ENCODE measurements at places on chromosomes 5 and 9. TPM values are rescaled to one million over a fixed set of nuclear protein-coding genes. Genes with fewer than 3 reads are reported as not detected.

Gene FOXE1
- not detected for total RNA-seq

Gene SPATA31E1
- not detected for total RNA-seq

DNA sequence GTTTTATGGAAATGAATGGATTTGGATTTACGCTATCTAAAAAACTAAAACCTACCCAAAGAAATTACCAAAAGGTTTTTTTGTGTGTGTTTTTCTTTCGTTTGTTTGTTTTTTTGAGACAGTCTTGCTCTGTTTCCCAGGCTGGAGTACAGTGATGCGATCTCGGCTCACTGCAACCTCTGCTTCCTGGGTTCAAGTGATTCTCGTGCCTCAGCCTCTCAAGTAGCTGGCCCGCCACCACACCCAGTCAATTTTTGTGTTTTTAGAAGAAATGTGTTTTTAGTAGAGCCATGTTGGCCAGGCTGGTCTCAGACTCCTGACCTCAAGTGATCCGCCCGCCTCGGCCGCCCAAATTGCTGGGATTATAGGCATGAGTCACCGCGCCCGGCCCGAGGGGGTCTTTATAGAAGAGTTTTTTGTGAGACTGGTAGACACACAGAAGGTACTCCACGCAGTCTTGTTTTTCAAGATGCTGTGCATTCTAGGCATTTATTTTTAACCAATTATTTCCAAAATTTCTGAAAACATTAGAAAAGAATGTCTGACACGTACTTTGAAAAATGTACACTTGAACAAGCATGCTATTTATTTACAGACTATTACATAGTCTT lies 75.7 kb downstream of the NR6A1 start:
- no peak for DNase-seq

DNA sequence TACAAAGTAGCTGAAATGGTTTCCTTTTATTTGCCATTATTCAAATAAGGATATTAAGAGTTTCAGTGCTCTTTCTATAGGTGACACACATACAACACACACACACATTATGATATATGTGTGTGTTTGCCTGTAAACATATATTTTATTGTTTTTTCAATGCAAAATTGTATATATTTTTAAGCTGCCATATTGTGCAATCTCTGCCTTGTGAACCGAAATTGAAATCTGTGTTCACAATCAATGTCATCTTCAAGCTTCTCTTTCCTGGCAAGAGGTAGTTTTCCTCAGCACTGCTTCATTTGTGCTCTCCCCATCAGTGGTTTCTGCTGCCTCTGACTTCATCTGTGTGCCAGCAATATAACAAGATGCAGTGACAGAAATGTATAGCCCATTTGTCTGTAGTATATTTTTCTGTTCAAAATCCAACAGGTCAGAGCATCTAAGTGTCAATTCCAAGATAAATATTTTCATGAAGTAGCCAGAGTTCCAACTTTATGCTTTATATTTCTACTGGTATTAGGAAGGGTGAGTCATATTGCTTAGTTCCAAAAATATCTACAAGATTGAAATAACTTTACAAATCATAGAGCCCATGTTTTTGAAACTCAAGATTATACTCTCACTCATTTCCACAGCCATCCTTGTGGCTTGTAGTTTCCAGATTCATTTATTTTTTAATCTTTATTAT lies 1704.8 kb upstream of the CDH9 start:
- DNase-seq: no peak

- DNase-seq: no peak
These were observed 5.6 kb downstream of the IDNK start for GRCh38 chr9:83628540-83628939.

Gene RNF183
- total RNA-seq: not detected
